T-helper 17 cell (primary cell): ENCODE measurements at places on chromosomes 3 and 15. TPM values are rescaled to one million over a fixed set of nuclear protein-coding genes. Genes with fewer than 3 reads are reported as not detected.

SPTBN5 gene
- total RNA-seq = 2.2 TPM

DNA sequence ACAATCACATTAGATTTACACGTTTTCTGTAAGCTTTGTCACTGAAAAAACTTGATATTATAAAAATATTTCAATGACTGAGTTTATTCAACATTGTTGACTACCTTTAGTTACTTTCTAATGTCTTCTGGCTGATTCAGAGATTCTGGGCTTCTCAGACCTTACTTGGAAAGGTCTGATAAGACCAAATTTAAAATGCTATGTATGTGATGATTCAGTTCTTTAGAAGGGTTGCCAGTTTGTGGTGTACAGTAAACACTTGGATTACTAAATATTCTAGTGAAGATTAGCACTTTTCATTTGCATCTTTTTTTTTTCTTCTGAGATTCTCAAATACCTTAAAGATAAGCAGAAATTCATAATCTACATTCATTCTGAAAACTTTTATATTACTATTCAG, 49.8 kb downstream of the SGO1 start:
- H3K4me3 ChIP-seq = no peak overlapping the region
- H3K27me3 ChIP-seq = no peaks in the 10 kb centered on the region
- peaks cover 9% of the 10 kb centered on the region for H3K4me1 ChIP-seq
- H3K27ac ChIP-seq = no peak overlapping the region

GRCh38 chr3:32577174-32577573, 6.5 kb upstream of the DYNC1LI1 start:
- H3K27me3 ChIP-seq = no peaks in the 10 kb centered on the region
- no peak overlapping the region for H3K27ac ChIP-seq
- H3K36me3 ChIP-seq = no peaks in the 10 kb centered on the region
- H3K4me3 ChIP-seq = no peak overlapping the region
- no peak for DNase-seq

DNA sequence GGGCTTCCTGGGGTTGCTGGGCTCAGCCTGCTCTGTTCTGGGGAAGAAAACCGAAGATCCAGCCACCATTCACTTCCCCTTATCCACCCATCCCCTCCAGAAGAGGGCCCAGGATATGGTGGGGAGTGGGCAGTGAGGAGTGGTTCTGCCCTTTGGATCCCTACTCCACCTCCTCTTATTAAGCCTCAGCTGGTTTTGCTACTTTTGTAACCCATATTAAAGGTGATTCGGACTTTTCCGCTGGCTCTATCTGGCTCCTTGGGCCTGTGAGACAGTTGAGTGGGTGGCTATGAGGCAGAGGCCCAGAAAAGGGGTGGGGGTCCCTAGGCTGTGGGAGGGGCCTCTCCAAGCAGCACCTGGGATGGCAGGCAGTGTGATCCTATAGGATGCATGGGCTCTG, 33.8 kb downstream of the NBEAL2 start:
- H3K36me3 ChIP-seq = peaks cover 2% of the 10 kb centered on the region
- no peaks in the 10 kb centered on the region for H3K27me3 ChIP-seq
- H3K4me3 ChIP-seq = no peak overlapping the region
- DNase-seq = no peak

DNA sequence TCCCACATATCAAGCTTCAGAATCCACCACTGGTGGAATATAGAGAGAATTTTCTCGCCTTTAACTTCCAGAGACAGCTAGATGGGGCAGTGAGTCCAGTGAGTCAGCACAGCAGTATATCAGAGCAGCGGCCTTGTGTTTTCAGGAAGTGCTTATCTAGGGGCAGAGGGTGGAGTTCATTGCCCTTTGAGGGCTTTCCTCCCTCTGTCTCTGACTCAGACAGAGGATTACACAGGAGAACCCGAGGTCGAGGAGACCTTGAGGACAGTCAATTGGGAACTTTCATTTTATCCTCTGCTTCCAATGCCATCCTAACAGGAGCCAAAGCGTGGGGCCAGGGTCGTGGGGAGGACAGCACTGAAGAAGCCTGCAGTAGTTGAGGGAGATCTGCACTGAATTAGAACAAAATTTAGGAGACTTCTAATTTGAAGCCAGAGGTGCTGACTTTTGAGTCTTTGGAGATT, 109.6 kb upstream of the UMPS start:
- no peaks in the 10 kb centered on the region for H3K27me3 ChIP-seq
- no peaks in the 10 kb centered on the region for H3K36me3 ChIP-seq
- H3K4me1 ChIP-seq = peaks cover 16% of the 10 kb centered on the region
- peak overlapping the region; percentile 81 for H3K4me3 ChIP-seq
- H3K27ac ChIP-seq = peak overlapping the region; percentile 93

PLSCR2 gene
- total RNA-seq = not detected

DNA sequence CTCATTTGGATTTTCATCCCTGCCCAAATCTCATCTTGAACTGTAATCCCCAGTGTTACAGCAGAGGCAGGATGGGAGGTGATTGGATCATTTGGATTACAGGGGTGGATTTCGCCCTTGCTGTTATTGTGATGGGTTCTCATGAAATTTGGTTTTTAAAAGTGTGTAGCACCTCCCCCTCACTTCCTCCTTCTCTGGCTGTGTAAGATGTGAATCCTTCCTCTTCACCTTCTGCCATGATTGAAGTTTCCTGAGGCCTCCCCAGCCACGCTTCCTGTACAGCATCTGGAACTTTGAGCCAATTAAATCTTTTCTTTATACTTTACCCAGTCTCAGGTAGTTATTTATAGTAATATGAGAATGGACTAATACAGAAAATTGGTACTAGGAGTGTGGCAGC, 316.8 kb downstream of the PLCL2 start:
- peaks cover 4% of the 10 kb centered on the region for H3K4me1 ChIP-seq
- H3K4me3 ChIP-seq = no peak overlapping the region
- DNase-seq = no peak
- H3K27me3 ChIP-seq = no peaks in the 10 kb centered on the region
- H3K27ac ChIP-seq = no peak overlapping the region
- no peaks in the 10 kb centered on the region for H3K36me3 ChIP-seq

MRAS gene
- 0.13 TPM for total RNA-seq

DNA sequence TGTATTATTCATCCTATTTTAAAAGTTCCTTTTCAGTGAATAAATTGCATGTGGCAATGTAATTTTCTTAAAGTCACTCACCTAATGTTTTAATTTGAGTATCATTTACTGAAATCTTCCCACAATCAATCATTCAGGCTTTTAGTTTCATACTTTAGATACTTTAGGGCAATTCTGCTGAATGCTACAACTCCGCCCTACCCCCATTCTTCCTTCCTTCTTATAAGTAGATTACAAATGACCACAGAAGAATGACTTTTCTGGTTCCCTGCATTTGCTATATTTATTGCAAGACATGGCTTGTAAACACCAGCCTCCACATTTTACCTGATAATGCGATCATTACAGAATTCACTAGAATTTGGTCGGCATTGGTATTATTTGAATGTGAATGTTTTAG, 1061.9 kb downstream of the FHIT start:
- H3K27ac ChIP-seq = no peak overlapping the region
- H3K4me3 ChIP-seq = no peak overlapping the region
- no peaks in the 10 kb centered on the region for H3K27me3 ChIP-seq
- DNase-seq = no peak
- H3K4me1 ChIP-seq = no peaks in the 10 kb centered on the region
- no peaks in the 10 kb centered on the region for H3K36me3 ChIP-seq

DNA sequence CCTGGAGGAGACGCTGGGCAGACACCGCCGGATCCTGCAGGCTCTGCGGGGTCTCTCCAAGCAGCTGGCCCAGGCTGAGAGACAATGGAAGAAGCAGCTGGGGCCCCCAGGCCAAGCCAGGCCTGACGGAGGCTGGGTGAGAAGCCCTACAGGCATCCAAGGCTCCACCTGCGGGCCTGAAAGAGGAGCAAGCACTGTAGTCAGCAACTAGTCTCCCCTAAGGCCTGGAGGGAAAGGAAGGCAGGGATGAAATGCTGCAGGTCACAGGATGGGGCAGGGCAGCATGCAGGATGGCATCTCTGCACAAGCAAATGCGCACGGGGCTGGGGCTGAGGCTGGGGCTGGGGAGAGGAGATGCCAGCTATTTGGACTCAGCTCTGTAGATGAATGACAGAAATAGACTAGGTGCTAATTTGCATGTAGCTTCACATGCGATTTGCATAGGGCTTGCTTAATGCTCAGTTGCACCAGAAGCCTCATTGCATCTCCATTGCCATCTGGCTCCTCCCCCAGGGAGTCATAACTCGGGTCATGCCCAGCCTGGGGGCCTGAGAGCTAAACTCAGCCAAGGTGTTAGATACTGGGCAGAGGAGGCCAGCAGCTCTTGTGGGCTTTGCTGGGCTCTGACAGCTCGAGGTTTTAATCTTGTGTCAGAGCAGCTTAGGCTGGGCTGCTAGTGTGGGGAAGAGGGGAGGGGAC, 5.2 kb upstream of the CPLX3 start:
- peaks cover 8% of the 10 kb centered on the region for H3K4me1 ChIP-seq
- H3K4me3 ChIP-seq = no peak overlapping the region
- H3K27me3 ChIP-seq = peaks cover 9% of the 10 kb centered on the region
- DNase-seq = no peak
- H3K36me3 ChIP-seq = peaks cover 4% of the 10 kb centered on the region

DNA sequence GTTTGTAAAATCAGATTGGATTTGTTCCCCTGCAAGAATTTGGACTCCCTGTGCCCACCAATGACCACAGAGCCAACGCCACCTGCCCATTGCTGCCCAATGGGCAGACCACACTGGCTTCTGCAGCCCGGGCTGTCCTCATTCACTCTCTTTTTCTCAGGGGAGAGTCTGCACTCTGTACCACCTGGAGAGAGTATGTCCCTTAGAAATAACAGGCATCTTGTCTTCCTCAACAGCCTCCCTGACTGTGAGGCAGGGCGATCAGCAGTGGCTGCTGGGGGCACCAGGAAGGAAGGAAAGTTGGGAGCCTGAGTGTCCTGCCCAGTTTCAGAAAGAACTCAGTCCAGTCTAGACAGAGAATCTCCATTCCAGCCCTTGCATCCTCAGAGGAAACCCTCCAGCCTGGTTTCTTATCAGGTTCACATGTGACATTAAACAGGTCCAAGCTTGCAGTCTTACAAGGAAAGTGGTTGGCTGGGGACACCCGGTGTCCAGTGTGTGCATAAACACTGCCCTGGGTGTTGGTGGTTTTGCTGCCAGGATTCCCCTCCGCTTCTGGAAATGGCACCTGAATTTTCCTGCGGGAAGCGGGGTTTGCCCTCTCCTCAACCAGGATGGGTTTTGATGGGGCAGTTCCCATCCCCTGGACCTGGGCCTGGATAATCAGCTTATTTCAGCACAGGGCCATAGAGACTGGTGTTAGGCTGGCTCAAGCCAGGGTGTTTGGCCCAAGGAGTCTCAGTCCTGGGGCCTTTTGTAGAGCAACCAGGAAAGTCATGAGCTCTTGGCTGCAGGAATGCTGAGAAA, 37.2 kb downstream of the SSUH2 start:
- no peak overlapping the region for H3K4me3 ChIP-seq
- no peak overlapping the region for H3K27ac ChIP-seq
- peaks cover 37% of the 10 kb centered on the region for H3K27me3 ChIP-seq

GFM1 gene
- total RNA-seq = 37.6 TPM

IREB2 gene
- 56.3 TPM for total RNA-seq

PDZRN3 gene
- not detected for total RNA-seq

THRB gene
- not detected for total RNA-seq

GOLGA8B gene
- total RNA-seq = 475 TPM

IMPG2 gene
- total RNA-seq = 0.47 TPM

GRCh38 chr3:189637750-189638149, 6.6 kb downstream of the TP63 start:
- no peak overlapping the region for H3K4me3 ChIP-seq
- no peak overlapping the region for H3K27ac ChIP-seq

DNA sequence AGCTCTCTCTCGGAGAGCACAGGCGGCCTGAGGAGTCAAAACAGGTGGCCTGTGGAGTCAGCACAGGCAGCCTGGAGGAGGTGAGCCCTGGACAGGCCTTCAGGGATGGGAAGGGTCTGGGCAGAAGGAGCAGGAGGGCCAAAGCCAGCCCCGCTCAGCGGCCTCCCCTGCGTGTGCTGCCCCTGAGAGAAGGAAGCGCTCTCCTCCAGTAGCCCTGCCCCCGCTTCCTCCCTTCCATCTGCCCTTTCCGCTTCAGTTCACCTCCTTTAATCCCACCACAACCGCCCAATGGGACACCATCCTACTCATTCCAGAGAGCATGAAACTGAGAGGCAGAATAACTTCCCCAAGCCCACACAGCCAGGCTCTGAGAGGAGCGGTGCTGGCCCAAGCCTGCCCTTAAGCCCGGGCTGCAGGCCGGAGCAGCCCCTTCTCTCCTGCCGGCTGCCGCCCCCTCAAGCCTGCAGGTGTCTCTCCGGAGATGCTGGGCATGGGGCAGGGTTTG, 3.2 kb upstream of the NR2E3 start:
- H3K4me1 ChIP-seq = peaks cover 2% of the 10 kb centered on the region
- H3K4me3 ChIP-seq = no peak overlapping the region
- peaks cover 4% of the 10 kb centered on the region for H3K36me3 ChIP-seq
- no peak for DNase-seq
- H3K27ac ChIP-seq = no peak overlapping the region
- peaks cover 45% of the 10 kb centered on the region for H3K27me3 ChIP-seq

DNA sequence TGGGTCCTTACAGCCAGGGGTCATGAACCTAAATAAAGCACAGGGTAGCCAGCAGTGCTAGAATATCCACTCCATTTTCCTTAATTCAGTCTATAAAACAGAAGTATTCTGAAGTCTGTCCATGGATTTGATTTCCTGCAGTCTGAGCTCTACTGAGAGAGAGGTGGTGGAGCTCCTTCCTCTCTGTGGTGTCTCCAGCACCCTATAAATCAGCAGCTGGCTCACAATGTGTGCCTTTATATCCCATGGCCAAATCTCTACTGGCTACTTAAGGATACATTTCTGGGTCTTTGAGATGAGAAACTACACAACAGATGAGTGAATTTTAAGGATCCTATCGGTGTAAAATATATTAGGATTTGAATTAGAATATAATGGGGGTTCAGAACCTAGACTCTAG, 339.9 kb upstream of the RBMS3 start:
- no peak overlapping the region for H3K27ac ChIP-seq
- no peaks in the 10 kb centered on the region for H3K36me3 ChIP-seq
- no peaks in the 10 kb centered on the region for H3K27me3 ChIP-seq
- no peak for DNase-seq
- H3K4me1 ChIP-seq = no peaks in the 10 kb centered on the region
- no peak overlapping the region for H3K4me3 ChIP-seq
